Activated CD4-positive, alpha-beta T cell treated with anti-CD3 and anti-CD28 coated beads, Interleukin-2, amount 50 U/mL, for 16 hours (primary cell): ENCODE measurements at places on chromosomes 5 and 9.
A peak's percentile ranks its signal among the peaks of the same experiment; 100 is the strongest.

- peak; percentile 8 for DNase-seq
Observed at GRCh38 chr9:130713286-130713960, 19.8 kb downstream of the EXOSC2 start.

- DNase-seq = no peak
Observed at GRCh38 chr5:150633429-150633828, 7.0 kb upstream of the SYNPO start.

- no peak for DNase-seq
Observed at GRCh38 chr9:126347911-126348760, 21.5 kb downstream of the MVB12B start.

- DNase-seq = no peak
Observed at GRCh38 chr9:131279196-131279862, 3.0 kb upstream of the FAM78A start.

- no peak for DNase-seq
Observed at GRCh38 chr5:40502736-40503135, 177.0 kb upstream of the PTGER4 start.

DNA sequence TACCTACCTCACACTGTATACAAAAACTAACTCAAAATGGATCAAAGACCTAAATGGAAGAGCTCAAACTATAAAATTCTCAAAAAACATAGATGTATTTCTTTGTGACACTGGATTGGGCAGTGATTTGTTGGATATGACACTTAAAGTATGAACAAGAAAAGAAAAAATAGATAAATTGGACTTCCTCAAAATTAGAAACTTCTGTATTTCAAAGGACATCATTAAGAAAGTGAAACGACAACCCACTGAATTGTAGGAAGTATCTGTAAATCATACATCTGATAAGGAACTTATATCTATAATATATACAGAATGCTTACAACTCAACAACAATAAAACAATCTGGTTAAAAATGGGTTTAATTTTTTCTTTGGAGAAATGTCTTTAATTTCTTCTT, 96.7 kb downstream of the NRG2 start:
- DNase-seq = no peak

- no peak for DNase-seq
Observed at GRCh38 chr5:31900296-31900865, 261.4 kb downstream of the PDZD2 start.

DNA sequence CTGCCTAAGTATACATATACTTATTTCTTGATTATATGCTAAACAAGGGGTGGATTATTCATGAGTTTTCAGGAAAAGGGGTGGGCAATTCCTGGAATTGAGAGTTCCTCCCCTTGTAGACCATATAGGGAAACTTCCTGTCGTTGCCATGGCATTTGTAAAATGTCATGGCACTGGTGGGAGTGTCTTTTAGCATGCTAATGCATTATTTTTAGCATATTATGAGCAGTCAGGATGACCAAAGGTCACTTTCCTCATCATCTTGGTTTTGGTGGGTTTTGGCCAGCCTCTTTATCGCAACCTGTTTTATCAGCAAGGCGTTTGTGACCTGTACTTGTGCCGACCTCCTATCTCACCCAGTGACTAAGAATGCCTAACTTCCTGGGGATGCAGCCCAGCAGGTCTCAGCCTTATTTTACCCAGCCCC, 80.9 kb downstream of the ALDH7A1 start:
- no peak for DNase-seq

GRCh38 chr5:146791471-146791870, 87.1 kb downstream of the PPP2R2B start:
- DNase-seq = no peak

DNA sequence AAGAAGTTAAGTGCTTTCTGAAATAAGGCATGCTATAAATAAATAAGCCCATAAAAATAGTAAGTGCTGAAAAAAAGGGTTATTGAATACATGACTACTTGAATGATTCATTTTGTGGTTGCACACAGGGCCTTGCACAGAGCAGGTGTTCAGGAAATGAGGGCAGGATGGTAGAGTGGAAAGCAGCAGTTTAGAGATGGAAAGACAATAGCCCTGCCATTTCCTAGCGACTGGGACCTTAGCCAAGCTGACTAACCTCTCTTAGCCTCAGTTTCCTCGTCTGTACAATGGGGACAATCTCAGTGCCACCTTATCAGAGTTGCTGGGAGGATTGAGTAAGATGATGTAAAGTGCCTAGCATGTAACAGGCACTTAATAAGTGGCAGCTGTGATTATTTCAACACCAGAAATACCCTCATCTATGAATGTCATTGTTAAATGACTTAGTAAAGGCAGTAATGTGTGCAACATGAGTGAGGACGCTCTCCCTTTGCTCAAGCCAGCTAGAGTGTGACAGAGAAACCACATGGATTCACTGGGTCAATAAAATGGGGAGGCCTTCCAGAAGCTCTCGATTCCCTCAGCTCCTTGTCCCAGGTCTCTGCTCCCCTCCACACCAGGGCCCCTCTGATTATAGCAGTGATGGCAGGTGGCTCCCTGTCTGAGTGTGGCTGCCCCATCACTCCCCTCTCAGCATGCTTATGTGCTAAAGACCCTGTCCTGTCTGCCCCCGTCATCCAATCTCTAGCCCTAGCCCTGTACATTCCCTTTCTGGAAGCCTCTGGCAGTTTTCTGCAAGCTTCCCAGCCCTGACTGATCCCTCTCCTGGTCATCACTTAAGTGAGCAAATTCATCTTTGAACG, 16.0 kb upstream of the PHF19 start:
- peak; percentile 93 for DNase-seq
